ENCODE measurements at places on chromosomes 11 and 22. TPM values are rescaled to one million over a fixed set of nuclear protein-coding genes. Genes with fewer than 3 reads are reported as not detected.

- peak; percentile 65 for DNase-seq
These were observed 711 bp downstream of the FDX1 start for GRCh38 chr11:110430267-110431050.

Gene FAM227A
- total RNA-seq: 0.82 TPM

DNA sequence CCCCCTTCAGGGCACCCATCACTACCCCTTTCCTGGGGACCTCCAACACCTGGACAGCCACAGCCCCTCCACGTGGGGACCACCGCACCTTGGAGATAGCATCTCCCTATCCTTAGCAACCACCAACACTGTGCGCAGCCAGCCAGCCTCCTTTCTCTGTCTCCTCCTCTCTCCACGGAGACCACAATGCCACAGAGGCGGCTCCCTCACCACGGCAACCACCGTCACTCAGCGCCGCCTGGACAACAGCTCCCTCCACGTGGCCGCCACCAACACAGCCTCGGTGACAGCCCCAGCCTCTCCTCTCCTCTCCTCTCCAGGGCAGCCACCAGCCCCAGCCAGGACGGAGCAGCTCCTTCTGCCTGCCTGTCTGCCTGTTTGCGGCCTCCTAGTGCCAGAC is 10.5 kb downstream of the ELFN2 start:
- DNase-seq: no peak

- DNase-seq: no peak
These were observed at the start of gene LRP5 for GRCh38 chr11:68312117-68312779. TSS of gene LRP5 (plus strand) at chr11:68312591. CDS start at chr11:68312715, 124 bp downstream.

DNA sequence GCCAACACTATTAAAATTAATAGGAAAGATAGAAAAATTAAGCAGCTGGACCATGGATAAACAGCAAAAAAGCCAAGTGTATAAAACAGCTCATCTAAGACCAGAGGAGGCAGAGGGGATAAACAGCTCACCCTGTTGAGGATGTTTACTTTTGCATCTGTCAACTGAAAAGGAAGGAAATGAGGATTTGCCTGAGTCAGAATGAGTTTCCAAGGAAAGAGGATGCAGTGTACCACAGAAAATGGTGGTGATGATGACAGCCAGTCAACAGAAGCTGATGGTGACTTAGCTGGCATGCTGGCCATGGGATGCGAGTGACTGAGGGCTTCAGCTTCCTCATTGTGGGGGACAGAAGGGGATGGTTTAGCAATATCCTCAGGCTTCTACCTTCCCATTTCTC is 183.5 kb downstream of the KIRREL3 start:
- DNase-seq: no peak

DNA sequence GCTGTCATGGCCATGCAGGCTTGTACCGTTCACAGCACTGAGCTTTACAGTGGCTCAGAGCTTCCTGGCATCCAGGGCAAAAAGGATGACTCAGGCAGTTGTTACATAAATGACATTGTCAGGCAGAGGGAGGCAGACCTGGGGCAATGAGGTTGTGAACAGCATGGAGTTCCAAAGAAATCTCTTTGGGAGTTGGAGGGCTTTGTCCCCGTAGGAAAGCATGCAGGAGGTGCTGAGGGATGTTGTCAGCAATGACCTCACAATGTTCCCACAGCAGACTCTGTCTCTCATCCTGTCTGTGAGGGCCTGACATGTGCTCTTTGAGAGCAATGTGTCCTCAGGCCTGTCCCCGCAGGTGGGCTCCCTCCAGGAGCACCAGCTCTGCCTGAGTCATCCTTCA is 25.9 kb upstream of the PDE2A start:
- no peak for DNase-seq

Gene LMNTD2
- total RNA-seq: 13.6 TPM

Gene MN1
- total RNA-seq: 2.3 TPM

DNA sequence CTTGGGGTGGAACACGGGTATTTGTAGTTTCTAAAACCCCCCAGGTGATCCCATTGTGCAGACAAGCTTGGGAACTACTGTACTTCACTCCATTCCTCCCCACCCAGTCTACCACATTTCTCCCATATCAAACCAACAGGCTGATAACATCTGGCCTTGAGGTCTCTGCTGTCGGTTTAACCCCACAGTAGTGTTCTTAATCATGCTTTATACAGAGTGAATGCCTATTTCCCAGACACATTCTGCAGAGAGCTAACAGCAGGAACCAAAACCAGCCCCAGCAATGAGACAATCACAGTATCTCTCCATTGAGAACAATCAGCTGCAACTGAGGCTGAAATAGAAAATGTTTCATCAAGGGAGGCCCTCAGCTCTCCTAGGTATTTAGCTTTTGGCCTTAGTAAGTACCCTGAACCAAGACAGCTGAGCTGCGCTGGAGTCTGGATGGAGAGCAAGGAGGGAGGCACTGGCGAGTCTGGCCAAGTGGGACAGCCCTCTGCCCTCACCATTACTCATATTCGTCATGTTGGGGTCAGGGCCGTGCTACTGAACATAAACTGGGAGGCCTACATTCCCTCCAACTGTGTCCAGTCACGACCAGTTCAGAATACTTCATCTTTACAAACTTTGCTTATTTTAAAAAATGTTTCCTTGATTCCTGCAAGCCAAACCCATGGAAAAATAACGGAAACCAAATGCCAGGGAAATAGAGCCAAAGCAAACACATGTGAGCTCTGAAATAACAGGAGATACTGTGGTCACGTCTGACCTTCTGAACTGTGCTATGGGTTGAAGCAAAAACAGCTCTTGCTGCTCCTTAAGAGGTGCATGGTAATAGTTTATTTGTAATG is 81.0 kb downstream of the CCDC34 start:
- DNase-seq: no peak

DNA sequence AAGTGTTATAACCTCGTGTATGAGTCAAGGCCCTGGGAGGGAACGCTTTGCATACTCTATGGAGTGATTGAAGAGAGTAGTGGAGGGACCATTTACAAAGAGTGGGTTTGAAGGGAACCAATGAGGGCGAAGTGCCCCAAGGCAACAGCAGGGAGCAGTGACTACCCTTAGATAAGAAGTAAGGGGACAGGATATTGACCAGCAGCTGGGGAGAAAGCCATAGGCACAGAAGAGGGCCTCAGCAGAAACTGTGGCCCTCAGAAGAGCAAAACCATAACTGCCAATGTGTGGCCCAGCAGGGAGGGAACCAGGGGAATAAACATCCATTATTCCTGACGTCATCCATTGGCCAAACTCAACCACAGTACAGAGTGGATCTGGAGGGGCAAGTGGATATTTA is 24.7 kb downstream of the PARVA start:
- no peak for DNase-seq

GRCh38 chr22:39490135-39490798 is 11.8 kb upstream of the MIEF1 start:
- DNase-seq: peak; percentile 72

Gene KDM4E
- total RNA-seq: not detected

DNA sequence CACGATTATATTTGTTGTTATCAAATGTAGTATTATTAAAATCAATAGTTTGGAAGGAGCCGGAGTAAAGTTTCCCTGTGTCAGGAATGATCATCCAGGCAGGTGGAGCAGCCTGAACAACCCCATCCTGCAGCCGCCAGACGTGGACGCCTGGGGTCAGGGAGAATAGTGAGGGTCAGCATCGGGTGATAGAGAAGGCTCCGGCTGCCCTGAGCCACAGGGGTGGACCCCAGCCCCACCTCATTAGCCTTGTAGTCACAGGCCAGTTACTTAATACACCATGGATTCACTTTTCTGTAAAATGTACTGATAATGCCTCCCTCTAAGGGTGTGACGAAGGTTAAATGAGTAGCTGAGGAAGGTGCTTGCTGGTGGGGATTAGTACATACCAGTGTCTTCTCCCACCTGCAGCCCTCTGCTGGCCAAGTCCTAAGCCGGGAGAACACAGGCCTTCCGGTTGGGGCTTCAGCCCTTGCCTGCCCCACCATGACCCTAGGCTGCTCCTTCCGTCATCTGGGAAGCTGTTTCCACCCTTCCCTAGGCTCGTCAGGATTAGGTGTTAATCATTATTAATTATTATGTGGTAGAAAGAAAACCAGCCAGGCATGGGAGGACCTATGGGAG is 14.9 kb downstream of the TMEM121B start:
- DNase-seq: no peak

DNA sequence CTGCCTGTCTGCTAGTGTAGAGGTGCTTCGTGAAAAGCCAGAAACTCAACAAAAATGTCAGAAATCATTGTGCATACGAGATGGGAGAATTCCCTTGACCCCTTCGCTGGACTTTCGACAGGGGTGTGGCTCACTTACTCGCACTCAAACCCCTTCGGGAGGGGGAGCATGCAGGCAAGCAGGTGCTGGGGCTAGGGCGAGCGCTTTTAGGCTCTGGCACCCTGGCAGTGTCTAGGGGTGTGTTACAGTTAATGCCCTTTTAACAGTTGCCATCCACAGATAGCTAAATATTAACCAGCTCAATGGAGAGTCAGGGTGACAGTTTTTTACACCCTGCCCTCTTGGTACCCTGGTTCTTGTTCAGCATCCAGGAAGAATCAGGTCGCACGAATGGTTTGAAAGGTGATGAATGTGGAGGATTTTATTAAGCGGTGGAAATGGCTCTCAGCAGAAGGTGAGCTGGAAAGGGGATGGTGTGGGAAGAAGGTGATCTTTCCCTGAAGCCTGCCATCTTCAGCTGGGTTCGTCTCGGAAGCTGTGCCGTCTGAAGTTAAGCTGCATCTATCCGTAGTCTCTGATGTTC is 59.6 kb upstream of the SHANK2 start:
- peak; percentile 53 for DNase-seq

Gene TRIM48
- not detected for total RNA-seq

GRCh38 chr11:9280655-9281301 is 15.6 kb upstream of the DENND5A start:
- DNase-seq: peak; percentile 46

GRCh38 chr11:13051257-13051656 is 42.1 kb downstream of the RASSF10 start:
- no peak for DNase-seq

Gene OR51I1
- not detected for total RNA-seq

DNA sequence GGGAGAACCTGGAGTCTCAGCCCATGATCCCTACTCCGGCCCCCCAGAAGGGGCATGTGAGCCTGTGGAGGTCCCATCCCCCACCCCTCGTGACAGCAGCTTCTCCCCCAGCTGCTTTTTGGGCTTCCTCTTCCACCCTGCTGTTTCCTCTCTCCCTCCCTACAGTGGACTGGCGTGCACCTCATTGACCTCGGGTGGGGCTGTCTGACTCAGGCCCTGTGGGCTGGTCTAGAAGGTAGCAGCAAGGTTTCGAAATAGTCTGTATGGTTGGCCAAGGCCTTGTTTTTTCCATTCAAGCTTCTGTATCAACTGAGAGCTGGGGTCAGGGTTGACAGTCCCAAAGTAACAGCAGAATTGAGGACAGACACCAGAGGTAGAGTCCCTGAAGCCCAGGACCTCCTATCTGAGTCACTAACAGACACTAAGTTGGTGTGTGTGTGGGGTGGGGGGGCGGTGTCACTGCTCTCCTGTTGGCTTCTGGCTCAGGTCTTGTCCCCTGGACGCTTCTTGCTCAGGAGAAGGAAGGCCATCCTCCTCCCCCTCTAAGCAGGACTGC is 7.7 kb downstream of the SLC37A2 start:
- DNase-seq: peak; percentile 73

- no peak for DNase-seq
These were observed 19.3 kb downstream of the FLRT1 start for GRCh38 chr11:64055077-64055476.

GRCh38 chr11:108647701-108648527 is 17.0 kb upstream of the DDX10 start:
- peak; percentile 47 for DNase-seq

Gene C11orf97
- total RNA-seq: not detected

GRCh38 chr22:20803696-20804324 is 29.9 kb downstream of the SERPIND1 start:
- DNase-seq: peak; percentile 62

DNA sequence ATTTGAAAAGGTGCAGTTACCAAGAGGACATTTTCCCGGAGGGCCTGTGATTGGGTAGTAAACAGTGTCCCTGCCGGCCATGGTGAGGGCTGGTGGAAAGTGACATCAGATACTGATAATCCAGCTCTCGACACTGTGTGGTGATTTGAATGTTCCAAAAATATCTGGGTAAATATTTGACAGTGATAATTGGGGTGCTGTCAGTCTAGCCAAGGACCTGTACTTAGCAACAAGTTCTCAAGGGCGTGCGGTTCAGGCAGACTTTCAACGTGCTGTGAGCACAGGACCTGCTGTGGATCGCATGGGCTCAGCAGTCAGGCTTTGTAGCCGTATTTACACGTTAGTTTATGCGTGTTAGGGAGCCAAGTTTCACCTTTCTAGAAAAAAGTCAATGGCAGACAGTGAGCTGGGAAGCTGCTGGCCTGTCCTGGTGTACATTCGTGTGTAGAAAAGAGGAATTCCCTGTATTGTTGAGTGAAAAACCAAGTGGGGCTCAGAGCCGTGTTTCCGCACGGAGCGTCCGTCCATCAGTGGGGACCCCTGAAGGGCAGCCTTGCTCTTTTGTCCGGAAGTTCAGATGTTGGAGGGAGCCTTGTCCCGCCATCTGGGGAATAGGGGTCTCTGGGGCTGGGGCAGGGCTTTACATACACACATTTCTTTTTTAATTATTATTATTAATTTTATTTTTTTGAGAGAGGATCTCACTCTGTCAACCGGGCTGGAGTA is 11.3 kb downstream of the TRMU start:
- no peak for DNase-seq

DNA sequence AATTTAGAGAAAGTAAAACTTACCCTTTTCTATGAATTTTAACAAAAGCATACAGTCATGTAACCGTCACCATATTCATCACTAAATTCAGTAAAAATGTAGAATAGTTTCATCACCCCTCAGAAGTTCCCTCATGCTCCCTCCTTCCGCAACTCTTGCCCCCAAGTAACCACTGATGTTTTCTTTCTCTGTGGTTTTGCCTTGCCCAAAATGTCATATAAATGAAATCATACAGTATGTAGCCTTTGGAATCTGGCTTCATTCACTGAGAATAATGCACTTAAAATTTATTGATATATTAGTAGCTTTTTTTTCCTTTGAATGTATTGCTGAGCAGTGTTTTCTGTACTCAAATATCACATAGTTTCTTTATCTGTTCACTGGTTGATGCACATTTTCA is 60.1 kb downstream of the DCUN1D5 start:
- no peak for DNase-seq

Gene OSM
- total RNA-seq: 0.20 TPM

- no peak for DNase-seq
These were observed 14.5 kb upstream of the APLNR start for GRCh38 chr11:57251491-57252104.

- no peak for DNase-seq
These were observed 5.9 kb downstream of the RPS6KA4 start for GRCh38 chr11:64364911-64365310.
